ENCODE measurements at places on chromosomes 12 and 14.
A peak's percentile ranks its signal among the peaks of the same experiment; 100 is the strongest.

GRCh38 chr14:34299360-34299759 is 162.7 kb downstream of the SPTSSA start:
- DNase-seq, result no peak

GRCh38 chr14:105076296-105076804 is 11.1 kb upstream of the GPR132 start:
- DNase-seq, result no peak

- DNase-seq, result no peak
Observed at GRCh38 chr12:103705927-103706326, 118.9 kb downstream of the STAB2 start.

GRCh38 chr14:75406856-75407255 is 21.0 kb upstream of the JDP2 start:
- no peak for DNase-seq

- no peak for DNase-seq
Observed at GRCh38 chr12:113980537-113981337, 14.6 kb upstream of the RBM19 start.

DNA sequence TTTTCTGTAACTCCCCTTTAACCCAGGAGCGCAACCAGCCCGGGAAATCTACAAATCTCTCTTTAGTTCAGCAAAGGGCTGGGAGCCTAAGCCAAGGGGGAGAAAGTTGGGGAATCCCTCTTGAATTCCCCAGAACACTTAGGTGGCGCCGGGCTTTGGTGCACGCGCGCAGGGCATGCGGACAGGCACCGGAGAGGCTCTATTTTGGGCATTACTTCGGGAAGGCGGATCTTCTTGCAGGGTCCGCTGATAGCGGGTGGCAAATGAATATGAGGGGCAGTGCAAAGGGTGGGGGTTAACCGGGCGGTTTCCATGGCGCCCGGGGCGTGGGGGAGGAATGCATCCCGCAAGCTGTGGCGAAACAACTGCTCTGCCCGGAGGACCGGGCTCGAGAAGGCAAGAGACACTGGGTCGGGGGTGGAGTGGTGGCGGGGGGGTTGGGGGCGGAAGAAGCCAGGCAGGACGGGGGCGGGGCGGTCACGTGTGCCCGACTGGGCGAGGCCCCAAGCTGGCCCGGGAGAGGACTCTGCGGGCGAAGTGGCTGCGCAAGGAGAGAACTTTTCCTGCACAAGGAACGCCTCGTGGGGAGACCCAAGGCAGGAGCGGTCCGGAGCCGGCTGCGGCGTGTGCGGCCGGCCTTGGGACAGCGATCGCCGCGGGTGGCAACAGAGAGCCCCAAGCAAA is at the start of gene FLVCR2:
Gene FLVCR2, plus strand, starts transcription at position 519 of the 684 bp plus-strand sequence. CDS start 353 bp downstream, outside the sequence.
- DNase-seq, result peak; percentile 47

DNA sequence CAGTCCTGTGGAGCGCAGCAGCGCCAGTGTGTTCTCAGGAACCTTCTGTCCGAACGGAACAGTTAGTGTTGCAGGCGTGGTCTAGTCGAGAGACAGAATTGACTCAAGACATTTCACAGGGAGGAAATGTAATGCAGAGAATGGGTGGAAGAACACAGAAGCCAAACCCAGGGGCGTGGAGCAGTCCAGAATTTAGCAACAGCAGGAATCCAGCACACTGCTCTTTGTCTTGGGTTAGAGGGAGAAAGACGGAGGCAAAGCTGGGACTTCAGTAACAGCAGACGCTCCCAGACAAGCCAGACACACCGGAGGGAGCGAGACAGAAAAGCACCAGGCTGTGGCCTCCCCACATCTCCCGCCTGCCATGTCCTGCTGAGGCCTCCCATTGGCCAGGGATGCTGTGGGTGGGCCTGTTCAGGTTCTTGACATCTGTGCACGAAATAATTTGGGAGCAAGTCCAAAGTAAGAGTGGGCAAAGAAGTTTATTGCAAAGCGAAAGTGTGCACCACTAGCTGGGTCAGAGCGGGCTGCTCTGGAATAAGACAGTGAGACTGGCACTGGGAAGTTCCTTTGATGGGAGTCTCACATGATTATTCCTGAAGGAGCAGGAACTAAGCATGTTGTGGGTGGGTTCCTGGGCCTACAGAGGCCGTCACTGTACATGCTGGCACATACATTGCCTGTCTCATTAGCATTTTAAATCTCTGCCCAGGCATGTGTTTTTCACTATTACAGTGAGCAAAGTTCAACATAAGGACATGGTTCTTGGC is 339.3 kb upstream of the SFSWAP start:
- DNase-seq, result no peak

DNA sequence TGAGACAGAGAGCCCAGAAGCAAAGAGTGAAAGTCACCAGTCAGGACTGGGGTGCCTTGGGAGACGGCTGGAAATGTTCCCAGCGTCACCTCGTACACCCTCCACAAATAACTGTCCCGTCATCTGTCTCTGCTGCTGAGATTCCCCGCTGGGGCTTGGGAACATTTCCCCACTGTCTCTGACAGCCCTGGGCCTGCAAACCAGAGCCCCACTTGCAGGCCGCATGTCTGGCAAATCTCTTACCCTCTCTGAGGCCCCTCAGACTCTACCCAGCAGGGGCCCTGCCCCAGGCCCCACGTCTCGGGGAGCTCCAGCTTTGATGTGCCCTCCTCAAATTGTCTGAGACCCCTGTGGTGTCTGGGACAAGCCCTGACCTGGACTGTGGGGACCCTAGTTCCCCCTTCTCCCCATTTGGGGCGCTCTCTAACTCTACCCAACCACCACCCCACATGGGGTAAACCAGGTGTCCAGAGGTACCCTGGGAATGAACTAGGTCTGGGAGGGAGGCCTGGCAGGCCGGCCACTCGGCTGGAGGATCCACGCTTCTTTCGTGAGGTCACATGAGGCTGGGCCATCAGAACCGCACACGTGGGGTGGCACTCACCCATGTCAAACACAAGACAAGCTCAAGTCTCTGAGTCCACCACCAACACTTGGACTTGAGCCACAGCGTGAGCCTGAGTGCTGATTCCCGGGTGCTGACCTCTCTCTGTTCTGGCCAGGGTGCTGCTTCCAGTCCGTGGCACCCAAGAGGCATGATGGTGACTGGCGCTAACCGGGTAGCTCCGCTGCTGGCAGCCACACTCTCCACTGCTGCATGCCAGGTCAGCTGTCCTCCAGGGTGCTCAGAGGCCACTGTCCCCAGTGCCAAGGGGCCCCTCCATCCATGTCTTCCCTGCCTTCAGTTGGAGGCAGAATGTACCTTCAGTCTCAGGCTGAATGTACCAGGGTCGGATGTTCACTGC is 59.8 kb downstream of the DIO3 start:
- no peak for DNase-seq

DNA sequence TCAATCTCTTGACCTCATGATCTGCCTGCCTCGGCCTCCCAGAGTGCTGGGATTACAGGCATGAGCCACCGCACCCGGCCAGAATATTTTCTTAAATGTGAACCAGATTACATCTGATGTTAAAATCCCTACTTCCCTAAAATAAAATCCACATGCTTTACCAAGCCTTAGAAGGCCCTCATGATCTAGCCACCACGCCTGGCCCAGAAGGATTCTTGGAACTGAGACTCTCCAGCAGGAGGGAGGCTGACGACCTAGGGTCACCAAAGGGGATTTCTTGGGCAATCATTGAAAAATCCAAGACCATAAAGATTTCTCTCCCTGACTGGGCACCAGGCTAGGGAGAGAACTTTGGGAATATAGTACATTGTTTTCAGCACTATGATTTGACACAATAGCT is 25.2 kb upstream of the RASSF3 start:
- no peak for DNase-seq

DNA sequence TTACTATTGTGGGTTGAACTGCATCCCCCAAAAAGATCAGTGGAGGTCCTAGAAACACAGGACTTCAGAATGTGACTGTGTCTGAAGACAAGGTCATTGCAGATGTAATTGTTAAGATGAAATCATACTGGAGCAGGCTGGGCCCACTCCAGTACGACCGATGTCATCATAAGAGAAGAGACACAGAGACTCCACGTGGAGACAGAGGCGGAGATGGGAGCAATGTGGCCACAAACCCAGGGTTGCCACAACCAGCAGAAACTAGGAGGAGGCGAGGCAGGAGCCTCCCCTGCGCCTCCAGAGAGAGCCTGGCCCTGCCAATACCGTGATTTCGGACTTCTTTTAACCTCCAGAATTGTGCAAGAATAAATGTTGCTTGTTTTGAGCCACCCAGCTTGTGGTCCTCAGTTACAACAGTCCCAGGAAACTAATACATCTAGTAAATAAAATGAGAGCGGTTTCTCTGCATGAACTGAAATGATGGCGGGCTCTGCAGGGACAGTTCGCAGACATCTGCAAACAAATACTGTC is 25.7 kb upstream of the FZD10 start:
- no peak for DNase-seq

GRCh38 chr12:89117448-89118034 is 234.8 kb downstream of the DUSP6 start:
- DNase-seq, result no peak

GRCh38 chr12:81727391-81727790 is 31.8 kb downstream of the PPFIA2 start:
- DNase-seq, result no peak

GRCh38 chr14:76574416-76575095 is 186.7 kb upstream of the VASH1 start:
- DNase-seq, result no peak

GRCh38 chr12:69392179-69392928 is 32.8 kb downstream of the YEATS4 start:
- DNase-seq, result no peak

- DNase-seq, result no peak
Observed at GRCh38 chr12:28446031-28446430, 255.8 kb downstream of the CCDC91 start.

GRCh38 chr12:5094551-5094950 is 50.9 kb downstream of the KCNA5 start:
- no peak for DNase-seq

DNA sequence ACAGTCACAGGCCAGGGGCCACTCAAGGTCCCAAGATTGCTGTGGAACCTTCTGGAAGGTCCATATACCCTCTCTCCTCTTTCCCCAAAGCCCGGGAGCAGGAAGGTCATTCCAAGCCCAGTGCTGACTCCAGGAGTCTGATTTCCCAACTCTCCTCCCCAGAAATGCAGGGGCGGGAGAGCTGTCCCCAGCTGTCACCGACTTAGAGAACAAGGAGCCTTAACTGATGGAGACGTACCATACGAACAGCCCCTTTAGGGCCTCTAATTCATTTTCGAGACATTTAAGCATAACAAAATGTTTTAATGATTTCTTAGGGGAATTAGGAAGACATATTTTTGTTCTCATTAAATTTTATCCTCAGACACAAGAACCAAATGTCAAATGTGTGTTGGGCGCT is 99.2 kb downstream of the PHETA1 start:
- no peak for DNase-seq

DNA sequence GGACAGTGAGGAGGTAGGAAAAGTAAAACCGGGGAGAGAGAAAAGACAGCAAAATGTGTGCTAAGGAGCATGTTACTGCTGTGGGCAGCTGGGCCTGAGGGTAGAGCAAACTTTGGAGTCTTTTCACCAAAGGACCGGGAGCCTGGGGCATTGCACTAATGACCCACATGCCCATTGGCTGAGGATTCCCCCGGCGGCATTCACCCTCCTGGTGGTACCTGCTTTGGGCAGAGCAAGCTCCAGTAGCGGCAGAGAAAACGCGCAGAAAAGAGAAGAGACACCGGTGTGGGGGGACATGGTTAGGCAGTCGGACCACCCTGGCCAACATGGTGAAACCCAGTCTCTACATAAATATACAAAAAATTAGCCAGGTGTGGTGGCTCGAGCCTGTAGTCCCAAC is 83.4 kb upstream of the ESRRB start:
- DNase-seq, result no peak

DNA sequence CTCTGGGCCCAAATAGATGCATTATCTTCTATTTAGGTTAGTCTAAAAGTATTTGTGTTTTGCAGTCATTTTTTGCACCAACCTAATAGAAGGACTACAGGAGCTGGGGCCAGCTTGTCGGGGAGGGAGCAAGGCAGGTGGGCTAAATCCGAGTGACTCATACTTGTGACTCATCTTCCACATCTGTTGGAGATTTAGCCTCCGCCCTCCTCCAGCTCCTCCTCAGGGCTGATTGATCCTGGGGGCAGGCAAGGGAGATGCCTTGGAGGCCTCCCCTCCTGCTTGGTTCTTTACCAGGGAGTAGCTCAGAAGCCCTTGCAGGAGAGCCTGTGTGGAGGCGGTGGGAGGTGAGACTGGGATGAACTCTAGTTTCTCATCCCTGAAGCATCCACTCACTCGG is 27.9 kb downstream of the RHOF start:
- no peak for DNase-seq

GRCh38 chr12:81084811-81085350 is 7.0 kb downstream of the ACSS3 start:
- no peak for DNase-seq

DNA sequence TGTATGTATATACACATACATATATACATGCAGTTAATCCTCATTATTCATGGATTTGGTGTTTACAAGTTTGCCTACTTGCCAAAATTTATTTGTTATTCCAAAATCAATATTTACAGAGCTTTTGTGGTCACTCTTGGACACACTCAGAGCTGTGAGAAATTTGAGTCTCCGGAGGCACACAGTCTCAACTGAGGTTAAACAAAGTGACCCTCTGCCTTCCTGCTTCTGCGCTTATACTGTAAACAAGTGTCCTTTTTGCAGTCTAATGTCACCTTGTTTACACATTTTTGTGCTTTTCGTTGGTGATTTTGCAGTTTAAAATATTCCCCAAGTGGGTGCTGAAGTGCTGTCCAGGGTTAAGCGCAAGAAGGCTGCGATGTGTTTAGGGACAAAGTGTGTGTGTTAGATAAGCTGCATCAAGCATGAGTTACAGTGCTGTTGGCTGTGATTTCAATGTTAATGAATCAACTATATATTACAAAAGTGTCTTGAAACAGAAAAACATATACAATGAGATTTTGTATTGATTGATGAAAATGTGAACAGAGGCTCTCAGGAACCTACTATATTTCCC is 13.1 kb upstream of the LTA4H start:
- no peak for DNase-seq

DNA sequence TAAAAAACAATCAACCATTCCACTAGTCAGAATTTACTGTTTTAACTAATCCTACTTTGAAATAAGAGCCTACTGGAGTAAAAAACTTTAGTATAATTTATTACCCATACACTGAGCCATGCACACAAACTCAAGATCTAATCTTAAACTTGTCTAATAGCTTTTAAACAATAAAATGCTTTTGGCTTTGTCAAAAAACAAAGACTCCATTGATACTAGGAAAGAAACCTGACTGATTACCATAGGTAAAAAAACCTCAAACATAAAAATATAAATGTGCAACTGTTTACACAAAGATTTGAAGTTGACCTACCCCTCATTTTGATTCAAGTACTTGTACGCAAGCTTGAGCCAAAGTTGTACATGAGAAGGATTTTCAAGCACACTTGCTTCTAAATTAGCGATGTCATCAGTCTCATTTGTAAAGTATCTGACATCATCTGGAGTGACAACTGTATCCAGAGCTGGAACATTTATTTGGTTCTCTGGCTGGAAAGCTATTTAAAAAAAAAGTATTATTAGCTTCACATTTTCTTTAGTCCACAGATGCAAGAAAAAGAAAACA is 36.1 kb downstream of the ZFC3H1 start:
- DNase-seq, result no peak

- no peak for DNase-seq
Observed at GRCh38 chr14:106210650-106211049, 684.3 kb downstream of the TMEM121 start.

All from activated CD4-positive, alpha-beta T cell treated with anti-CD3 and anti-CD28 coated beads for 1 hour (primary cell).